HAP-1 (cell line): ENCODE measurements at places on chromosomes 13 and 19.

- DNase-seq, result no peak
Measured at GRCh38 chr19:18863843-18864362, 32.1 kb downstream of the CERS1 start.

DNA sequence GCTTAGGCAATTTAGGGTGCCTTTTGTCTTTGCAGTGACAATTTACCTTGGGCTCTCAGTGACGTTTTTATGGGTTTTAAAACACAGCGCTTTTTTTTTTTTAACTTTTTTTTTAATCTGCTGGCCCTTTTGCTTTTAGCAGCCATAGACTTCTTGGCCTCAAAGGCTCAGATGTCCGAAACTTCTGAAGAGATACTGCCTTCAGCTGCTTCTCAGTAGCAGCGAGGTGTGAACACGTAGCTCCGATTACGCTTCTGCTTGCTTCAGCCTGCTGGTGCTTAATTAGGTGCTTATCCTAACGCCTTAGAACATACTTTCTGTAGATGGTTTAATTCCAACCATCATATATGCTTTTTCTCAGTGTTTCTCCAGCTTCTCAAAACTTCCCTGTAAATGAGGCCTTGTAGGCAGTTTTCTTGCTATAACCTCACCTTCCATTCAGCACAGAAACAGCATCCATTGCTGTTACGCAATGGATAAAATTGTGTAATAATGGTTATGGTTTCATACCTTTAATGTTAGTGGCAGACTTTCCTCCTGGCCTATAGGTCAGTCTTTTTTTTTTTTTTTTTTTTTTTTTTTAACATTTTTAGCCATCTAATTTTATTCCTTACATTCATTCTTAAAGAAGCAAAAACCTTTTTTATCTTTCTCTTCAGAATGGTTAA lies 723.9 kb downstream of the GPC5 start:
- no peak for DNase-seq

DNA sequence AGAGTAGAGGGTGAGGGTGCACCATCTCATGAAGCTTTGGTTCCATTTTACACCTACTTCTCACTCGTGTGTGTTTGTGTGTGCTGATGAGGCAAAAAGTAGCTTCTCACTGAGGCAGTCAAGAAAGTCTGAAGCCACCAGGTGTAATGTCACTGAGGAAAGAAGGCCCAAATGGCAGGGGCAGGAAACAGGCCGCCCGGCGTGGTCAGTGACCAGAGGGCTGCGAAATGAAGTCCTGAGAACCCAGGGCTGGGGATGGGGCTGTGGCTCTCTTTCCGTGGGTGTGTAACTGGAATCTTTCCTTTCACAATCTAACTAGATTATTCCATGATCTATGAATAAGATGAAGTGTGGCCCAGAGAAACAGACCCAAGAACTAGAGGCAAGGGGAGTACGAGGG lies 25.5 kb upstream of the TFDP1 start:
- peak; percentile 2 for DNase-seq

GRCh38 chr13:37747071-37747612 lies 122.4 kb downstream of the TRPC4 start:
- no peak for DNase-seq

DNA sequence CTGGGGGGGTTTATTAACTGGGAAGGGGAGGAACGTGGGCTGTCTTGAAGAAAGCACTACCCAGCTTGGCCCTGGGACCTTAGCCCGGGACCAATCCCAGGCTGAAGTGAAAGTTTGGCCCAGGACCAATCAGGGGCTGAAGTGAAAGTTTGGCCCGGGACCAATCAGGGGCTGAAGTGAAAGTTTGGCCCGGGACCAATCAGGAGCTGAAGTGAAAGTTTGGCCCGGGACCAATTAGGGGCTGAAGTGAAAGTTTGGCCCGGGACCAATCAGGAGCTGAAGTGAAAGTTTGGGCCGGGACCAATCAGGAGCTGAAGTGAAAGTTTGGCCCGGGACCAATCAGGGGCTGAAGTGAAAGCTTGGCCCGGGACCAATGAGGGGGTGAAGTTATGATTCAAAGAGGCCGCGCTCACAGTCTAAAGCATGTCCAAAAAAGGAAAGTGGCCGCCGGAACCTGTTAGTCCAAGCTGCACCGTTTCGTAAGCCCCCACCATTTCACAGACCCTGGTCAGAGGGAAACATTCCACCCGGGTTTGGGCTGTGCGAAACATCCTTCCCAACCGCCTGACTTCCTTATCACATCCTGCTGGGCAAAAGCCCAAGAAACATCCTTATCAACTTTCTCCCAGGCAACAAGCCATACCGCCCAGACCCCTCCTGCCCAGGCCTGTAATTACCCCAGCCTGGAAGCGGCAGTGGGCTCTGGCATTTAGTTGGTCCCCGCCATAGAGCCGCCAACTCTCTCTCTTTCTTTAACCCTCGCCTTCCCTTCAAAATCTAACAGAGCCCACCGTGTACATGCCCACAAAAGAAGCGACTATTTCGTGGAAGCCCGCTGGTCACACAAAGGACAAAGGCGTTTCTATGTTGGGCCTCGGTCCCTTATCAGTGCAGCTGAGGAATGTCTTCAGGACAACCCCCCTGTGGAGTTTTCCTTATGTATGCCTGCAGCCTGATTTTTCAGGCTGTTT lies 1.1 kb downstream of the ZNF850 start:
- DNase-seq, result peak; percentile 74

- no peak for DNase-seq
Measured at GRCh38 chr13:43728421-43728820, 58.4 kb downstream of the ENOX1 start.

DNA sequence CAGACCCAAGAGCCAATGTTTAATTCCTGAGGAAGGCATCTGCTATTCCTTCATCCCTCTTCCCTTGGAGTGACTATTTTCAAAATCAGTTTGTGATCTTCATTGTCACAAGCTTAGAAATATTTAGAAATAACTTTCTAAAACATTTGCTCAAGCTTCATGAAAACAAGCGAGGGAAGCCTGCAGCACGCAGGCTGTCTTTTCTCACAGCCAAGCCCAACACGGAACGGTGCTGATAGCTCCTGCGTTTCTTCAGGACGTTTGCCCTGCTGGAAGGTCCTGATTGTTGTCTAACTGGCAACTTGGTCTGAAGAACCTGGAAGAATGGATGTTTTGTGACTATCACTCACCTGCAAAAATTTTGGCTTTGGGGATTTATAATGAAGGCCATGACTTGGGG lies 152.5 kb downstream of the FGF9 start:
- DNase-seq, result no peak

- peak; percentile 36 for DNase-seq
Measured at GRCh38 chr19:14091813-14092462, 1.4 kb upstream of the SAMD1 start.
